ENCODE measurements at places on chromosomes 16 and 17.

- no peak for DNase-seq
Measured at GRCh38 chr16:3734758-3735221, 17.5 kb upstream of the TRAP1 start.

DNA sequence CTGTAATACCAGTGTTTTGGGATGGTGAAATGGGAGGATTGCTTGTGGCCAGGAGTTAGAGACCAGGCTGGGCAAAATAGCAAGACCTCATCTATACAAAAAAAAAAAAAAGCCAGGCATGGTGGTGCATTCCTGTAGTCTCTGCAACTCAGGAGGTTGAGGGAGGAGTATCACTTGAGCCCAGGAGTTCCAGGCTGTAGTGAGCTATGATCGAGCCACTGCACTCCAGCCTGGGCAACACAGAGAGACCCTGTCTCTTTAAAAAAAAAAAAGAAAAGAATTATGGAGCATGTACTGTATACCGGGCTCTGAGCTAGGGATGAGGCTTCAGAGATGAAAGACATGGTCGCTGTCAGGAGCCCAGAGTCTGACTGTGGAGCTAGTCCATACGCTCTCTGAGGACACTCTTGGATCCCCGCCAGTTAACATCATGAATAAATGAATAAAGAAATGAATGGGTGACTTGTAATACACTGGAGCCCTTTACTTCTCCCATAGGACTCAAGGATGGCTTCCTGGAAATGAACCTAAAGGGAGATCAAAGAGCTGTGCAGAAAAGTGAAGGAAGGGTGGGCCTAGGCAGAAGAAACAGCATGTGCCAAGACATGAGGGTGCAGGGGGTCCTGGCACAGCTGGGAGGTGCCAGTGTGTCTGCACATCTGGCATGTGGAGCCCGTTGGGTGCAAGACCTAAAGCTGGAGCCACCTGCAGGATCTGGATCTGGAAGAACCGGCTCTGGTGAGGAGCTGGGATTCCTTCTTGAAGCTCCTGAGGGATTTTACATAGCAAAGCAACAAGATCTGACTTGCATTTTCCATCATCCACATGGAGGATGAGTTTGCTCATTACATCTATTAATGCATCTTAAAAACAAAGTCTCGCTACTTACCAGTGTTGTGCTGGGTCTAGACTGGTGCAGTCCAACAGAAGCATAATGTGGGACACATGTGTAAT is 120.4 kb downstream of the IRX3 start:
- DNase-seq = no peak

DNA sequence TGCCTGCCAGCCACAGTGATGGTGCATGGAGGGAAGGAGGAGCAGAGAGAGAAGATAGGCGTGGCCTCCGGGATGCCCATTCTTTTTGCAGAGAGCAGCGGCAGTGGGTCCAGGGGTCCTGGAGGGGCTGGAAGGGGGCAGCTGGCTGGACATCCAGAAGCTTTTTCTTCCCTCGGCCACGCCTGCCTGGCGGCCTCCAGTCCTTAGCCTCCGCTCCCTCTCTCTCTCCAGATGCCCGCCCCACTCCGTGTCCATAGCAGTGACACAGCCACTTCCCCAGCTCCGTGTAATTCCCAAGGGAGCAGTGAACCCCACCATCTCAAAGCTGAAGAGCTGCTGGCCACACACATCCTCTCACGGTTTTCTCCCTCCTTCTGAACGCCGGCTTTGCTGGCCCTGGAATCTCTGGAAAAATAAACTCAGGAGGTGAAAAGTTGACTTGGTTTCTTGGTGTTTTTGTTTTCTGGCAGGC is 26.3 kb upstream of the CDC42EP4 start:
- peak; percentile 56 for DNase-seq

GRCh38 chr17:63931981-63932561 is at the start of gene CD79B:
TSS of gene CD79B (minus strand) at chr17:63932331. CDS start at chr17:63932261, 70 bp downstream.
- no peak for DNase-seq

- DNase-seq = peak; percentile 84
Measured at GRCh38 chr16:88782454-88783390, 2.3 kb downstream of the PIEZO1 start.

DNA sequence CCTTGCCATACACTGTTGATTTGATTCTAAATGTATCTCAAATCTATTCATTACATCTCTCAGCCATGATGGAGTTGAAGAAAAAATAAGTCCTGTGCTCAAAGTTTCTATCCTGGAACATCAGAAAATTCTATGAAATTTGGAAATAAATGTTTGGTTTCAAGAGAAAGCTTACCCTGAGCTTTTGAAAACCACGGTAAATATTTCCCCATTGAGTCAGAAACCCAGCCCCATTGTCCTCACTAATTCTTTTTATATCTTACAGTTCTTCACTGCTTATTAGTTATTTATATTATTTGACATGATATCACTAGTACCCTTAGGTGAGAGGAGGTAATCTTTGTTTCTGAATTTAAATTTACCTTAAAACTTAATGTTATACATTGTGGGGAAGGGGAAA is 128.5 kb downstream of the MRTFB start:
- DNase-seq = peak; percentile 28

- no peak for DNase-seq
Measured at GRCh38 chr16:2022723-2023091, 3.1 kb downstream of the NPW start.

DNA sequence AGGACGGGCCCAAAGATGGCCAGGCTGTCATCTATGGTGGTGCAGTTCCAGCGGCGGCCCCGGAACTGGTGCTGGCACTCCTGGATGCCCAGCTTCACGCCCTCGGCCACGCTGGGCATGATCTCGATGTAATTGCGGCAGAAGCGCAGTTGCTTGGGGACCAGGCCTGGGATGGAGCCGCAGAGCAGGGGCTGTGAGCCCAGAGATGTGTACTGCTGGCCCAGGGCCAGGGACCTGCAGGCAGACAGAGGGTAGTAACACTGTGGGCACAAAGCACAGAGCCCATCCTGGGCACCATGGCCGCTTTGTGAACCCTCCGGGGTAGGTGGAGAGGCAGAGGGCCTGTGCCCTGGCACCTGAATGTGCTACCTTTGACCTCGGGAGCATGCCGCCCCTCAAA is 44.8 kb downstream of the WNT3 start:
- DNase-seq = no peak

DNA sequence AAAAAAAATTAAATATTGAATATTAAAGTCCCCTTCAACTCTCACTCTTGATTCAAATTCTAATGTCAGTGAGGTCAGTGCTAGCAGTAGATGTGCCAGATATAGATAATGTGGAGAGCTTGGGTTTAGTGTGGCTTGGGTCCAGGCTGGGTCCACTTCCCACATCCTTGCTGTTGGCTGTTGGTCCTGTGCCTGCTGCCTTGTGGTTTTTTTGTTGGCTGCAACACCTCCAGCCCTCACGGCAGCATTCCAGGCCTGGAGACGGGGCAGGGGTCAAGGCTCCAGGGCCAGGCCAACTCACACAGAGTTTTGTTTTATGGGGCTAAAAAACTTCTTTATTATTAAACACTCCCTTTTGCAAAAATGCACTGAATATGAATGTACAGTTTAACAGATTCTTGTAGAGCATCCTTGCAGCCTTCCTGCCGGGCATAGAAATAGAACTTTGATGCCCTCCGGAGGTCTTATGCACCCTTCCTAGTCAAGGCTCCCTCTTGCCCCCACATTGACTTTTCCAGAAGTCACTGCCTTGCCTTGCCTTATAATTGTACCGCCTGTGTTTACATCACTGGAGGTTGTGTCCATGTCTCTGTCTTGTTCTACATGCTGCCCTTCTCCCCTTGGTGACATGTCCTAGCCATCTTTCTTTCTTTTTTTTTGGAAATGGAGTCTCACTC is 25.5 kb upstream of the MYO15B start:
- DNase-seq = no peak

- no peak for DNase-seq
Measured at GRCh38 chr16:87135246-87136030, 181.8 kb downstream of the C16orf95 start.

DNA sequence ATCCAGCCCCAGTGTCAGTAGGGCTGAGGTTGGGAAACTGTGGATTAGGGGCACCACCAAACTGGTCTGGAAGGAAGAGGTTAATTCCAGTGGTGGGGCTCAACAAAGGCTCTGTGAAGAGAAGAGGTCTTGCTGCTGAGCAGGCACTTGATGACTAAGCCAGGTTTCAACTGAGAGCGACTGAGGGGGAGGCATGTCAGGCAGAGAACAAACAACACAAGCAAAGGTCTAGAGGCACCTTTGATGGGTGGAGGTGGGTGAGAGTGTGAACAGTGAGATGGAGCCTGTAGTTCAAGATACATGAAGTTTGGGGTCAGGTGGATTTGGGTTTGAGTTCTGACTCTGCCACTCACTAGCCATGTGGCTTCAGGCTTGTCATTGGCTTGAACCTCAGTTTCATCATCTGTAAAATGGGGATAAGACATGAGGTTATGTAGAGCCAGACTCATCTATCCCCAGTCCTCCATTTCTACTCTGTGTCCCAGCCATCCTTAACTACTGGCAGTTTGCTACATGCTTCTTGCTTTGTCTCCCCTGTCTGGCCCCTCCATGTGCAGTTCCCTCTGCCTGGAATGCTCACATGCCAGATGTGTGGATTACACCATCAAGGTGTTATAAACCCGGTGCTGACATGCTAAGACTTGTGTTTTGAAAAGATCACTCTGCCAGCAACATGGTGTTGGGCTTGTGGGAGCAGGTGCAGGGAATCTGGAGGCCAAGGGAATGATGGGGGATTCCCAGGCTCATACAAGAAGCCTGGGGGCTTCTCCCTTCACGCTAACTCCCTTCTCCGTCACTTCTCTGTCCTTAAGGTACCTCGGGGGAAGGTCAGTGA is 3.0 kb upstream of the RMI2 start:
- DNase-seq = no peak

DNA sequence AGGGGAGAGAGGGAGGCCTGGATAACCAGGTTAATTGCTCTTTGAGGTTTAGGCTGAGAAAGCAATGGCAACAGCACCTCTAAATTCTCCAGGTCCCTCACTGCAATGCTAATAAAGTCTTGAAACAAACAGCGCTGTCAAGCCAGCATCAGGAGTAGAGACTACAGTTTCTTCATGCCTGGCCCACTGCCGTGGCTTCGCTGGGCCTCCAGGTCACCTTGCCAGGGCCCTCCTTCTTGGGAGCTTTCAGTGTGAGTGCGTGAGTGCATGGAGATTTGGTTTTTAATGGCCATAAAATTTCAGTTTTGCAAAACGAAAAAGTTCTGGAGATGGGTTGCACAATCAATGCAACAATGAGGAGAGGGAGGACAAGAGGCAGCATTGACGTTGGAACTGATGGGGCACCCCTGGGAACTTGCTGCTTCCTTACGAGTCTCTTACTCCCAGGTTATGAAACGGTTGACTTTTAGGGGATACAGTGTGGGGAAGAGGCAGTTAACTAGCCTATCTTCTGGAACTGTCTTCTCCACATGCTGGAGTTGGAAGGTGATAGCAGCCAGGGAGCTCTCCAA is 229.4 kb downstream of the XYLT1 start:
- DNase-seq = no peak

DNA sequence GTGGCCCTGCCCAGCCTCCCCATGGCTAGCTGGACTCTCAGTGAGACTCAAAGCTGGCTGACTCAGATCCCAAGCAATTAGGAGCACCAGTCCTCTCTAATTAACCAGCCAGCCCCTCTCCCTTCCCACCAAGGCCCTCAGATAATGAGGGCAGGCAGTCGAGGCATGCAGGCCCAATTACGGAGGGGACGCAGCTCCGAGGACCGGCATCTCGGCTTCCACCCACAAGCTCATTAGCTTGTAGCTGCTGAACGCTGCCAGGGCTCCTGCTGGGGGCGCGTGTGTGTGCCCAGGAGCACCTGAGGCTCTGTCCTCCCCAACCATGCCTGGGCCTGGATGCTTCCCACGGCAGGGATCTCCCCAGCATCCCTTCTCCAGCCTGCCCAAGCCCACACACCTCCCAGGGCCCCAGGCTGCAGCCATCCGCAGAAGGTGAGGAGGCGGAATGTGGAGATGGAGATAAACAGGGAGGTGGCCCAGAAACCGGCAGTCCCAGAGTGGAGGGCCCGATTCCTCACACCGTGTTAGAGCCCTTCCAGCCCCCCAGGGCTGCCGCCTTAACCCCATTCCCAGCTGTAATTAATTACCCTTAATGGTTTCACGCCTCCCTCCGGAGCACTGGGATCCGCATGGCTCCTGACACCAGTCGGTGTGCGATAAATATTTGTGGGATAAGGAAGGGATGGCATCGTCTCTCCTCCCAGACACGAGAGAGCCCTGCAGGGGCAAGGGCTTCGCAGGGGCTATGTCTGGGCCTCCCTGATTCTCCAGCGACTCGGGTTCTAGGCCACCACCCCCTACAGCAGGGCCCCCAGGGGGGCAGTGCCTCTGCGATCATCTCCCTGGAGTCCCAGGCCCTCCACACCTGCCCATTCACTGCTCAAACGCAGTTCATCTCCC is 42.2 kb downstream of the RPH3AL start:
- DNase-seq = no peak

DNA sequence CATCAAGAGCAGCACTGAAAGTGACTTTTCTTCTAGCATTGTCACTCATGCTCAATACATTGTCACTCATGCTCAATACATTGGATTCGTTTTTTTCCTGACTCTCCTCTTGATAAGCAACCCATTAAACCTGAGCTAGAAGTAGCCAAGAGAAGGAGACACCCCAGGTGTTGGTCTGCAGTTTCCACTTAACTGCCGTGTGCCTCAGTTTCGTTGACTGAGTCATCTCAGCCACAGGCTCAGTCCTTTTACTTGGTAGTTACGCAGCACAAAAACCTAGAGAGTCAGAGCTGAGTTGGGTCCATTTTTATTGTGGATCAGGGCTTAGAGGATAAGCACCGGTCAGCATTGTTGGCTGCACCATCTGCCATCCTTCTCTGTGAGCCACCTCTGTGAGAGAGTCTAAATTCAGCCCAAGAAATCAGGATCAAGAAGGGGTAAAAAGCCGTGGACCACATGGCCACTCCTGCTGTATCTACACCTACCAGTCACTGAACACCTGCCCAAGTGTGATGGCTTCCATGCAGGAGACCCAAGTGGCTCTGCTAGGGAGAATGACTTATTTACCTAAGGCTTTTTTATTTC is 11.3 kb downstream of the GINS2 start:
- no peak for DNase-seq

DNA sequence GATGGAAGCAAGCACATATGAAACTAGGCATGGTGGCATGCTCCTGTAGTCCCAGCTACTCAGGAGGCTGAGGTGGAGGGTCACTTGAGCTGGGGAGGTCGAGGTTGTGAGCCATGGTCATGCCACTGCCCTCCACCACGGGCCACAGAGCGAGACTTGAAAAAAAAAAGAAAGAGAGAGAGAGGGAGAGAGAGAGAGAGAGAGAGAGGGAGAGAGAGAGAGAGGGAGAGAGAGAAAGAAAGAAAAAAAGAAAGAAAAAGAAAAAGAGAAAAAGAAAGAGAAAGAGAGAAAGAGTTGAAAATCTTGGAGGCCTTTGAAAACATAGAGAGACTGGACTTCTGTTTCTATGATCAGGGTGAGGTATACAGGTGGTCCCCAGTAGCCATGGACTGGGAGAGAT is 15.4 kb upstream of the ARL4D start:
- no peak for DNase-seq
